ENCODE measurements at places on chromosomes 12 and 14. TPM values are rescaled to one million over a fixed set of nuclear protein-coding genes. Genes with fewer than 3 reads are reported as not detected.

- H3K4me1 ChIP-seq: no peaks in the 10 kb centered on the region
- H3K36me3 ChIP-seq: no peaks in the 10 kb centered on the region
- no peak overlapping the region for H3K27ac ChIP-seq
- H3K27me3 ChIP-seq: no peaks in the 10 kb centered on the region
- H3K4me3 ChIP-seq: no peak overlapping the region
Measured at GRCh38 chr14:71486279-71486678, 445.9 kb upstream of the RGS6 start.

DNA sequence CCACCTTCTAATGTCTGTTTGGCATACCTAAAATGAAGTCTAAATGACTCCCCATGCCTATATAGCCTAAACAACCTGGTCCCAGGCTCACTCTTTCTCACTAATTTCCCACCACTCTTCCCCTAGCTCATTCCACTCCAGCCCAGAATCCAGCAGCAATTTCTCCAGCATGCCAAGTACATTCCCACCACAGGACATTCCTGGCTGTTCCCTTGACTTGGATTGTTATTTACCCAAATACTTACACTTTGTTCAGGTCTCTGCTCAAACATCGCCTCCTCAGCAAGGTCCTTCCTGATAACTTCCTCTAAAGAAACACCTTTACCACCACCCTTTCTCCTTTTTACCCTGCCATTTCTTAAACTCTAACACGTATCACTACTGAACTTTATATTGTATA lies 743.4 kb downstream of the RPS29 start:
- H3K4me3 ChIP-seq: no peak overlapping the region
- H3K4me1 ChIP-seq: no peaks in the 10 kb centered on the region
- no peak overlapping the region for H3K27ac ChIP-seq

The ZC2HC1C gene
- total RNA-seq: 1.3 TPM

GRCh38 chr14:56760164-56760914 lies 49.9 kb downstream of the OTX2 start:
- H3K27me3 ChIP-seq: peaks cover 20% of the 10 kb centered on the region
- no peak overlapping the region for H3K27ac ChIP-seq
- no peak for DNase-seq
- H3K36me3 ChIP-seq: no peaks in the 10 kb centered on the region
- H3K4me3 ChIP-seq: no peak overlapping the region

GRCh38 chr14:52998376-52999015 lies 47.6 kb upstream of the FERMT2 start:
- no peak overlapping the region for H3K4me3 ChIP-seq
- H3K27me3 ChIP-seq: no peaks in the 10 kb centered on the region

- DNase-seq: no peak
- no peak overlapping the region for H3K4me3 ChIP-seq
- no peaks in the 10 kb centered on the region for H3K36me3 ChIP-seq
- no peak overlapping the region for H3K27ac ChIP-seq
- H3K4me1 ChIP-seq: no peaks in the 10 kb centered on the region
- H3K27me3 ChIP-seq: peaks cover 51% of the 10 kb centered on the region
Measured at GRCh38 chr12:94151582-94151981, 3.2 kb downstream of the PLXNC1 start.

Measured in MCF 10A (cell line).